H54 (cell line): ENCODE measurements at places on chromosomes 7 and 10.

DNA sequence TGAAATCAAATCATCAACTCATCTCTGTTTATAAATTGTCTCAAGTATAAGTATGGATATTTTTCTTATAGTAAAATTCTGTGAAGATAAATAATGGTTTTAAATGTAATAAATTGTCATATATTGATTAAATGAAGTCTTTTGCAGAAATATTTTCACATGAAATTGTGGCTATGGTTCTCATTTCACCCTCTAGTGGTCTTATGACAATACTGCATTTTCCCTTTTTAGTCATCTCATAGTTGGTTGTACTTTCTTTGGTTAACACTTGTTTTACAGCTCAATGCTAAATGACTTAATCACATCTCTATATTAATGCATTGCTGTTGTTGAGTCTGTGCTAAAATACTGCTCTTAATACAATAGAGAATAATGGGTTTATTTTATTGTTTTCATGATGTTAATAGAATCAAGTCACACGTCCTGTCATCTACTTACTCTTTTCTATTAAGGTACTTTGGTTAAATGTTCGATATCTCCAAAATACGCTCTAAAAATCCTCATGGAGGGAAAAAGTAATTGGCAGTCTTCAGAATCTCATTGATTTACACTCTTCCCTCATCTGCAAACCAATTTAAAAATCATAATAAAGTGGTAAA lies 38.0 kb upstream of the CACNA2D1 start:
- peak; percentile 2 for DNase-seq

- DNase-seq, result no peak
Observed at GRCh38 chr7:86720306-86720705, 76.6 kb downstream of the GRM3 start.

DNA sequence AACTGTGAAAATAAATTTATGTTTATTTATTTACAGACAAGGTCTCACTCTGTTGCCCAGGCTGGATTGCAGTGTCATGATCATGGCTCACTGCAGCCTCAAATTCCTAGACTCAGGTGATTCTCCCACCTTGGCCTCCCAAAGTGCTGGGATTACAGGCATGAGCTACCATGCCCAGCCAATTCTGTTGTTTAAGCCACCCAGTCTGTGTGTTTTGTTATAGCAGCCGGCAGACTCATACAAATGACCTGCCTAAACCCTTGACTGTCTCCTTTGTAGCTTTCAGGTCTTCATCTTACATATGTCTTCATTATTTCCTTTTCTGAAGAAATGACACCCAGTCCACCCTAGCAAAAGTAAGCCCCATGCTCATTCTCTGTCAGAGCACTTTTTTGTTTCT lies 43.8 kb upstream of the KMT2C start:
- DNase-seq, result no peak

- DNase-seq, result no peak
Observed at GRCh38 chr7:22429386-22429785, 70.6 kb downstream of the STEAP1B start.

- peak; percentile 95 for DNase-seq
Observed at GRCh38 chr7:55477781-55478374, 94.4 kb downstream of the VOPP1 start.

- DNase-seq, result no peak
Observed at GRCh38 chr7:65295409-65295808, 78.2 kb upstream of the ZNF92 start.

- no peak for DNase-seq
Observed at GRCh38 chr10:17882557-17882956, 69.2 kb upstream of the SLC39A12 start.

- no peak for DNase-seq
Observed at GRCh38 chr7:94288096-94288495, 106.6 kb upstream of the COL1A2 start.

DNA sequence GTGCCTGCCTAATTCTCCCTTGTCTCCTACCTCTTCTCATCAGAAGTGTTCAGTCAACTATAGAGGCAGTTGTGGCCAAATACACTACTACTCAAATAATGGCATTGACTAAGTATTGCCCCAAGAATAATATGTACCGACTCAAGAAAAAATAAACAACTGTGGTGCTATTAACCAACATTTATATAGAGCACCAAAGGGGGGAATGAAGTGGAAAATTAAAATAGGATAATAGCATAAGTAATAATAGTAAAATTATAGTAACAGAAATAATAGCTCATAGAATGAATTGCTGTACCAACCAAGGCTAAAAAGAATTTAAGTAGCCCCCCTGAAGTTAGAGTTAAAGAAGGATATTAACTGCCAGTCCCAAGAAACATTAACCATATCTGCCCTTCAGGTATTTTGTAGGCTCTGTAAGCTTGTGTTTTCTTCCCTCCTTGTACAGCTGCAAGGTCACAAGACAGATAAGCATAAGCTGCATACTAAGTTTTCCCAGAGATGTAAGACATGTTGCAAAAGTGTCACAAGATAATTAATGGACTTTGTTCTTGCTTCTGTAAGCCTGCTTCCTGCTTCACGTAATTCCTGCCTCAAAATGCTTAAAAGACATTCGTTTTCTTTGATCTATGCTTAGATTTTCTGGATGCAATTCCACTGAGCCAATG lies 10.9 kb upstream of the CYREN start:
- no peak for DNase-seq

DNA sequence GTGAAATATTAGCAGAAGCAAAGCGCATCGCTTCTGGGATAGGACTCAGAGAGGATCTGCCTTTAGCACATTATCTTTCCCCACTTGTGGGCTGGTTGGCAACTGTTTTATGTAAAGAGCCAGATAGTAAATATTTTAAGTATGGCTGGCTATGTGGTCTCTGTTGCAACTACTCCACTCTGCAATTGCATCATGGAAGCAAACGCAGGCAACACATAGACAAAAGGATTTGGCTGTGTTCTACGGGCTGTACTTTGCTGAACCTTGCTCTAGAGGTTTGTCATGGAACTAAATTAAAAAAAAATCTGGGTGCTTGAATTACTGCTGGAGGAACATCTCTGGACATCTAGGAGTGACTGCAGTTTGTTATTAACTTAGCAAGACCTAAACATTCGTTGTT lies 307.8 kb upstream of the TPK1 start:
- no peak for DNase-seq

DNA sequence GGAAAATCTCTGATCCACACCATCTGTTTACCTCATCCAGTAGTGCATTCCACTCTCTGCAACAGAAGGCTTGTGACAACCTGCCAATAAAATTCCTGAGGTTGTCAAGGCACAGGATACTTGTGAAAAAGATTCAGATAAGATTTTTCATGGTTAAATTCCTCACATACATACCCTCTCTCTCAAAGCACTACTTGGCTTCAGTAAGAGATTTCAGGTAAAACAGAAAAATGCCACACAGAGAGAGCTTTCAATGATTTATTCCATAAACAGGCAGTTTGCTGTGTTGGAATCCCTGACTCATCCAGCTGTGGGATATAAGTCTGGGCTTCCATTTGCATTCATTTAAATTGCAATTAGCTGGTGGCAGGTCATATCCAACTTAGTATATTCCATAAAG lies 99.7 kb upstream of the CAV2 start:
- DNase-seq, result peak; percentile 4

DNA sequence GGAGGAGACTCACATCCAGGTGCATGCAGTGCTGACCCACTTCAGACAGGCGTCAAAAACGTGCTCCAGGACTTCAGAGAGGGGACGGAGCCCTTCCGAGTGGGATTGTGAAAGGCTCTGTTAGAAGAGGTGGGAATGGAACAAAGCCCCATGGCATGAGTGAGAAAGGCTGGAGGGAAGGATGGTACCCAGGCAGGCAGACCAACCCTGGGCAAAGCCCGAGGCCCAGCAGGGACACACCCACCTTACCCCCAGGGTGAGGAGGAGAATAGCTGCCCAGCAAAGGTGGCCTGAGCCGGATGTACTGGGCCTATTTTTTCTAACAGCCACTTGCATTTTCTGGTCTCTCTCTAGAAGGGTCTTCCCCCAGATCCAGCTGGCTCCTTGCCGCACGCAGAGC lies 14.8 kb downstream of the CHAT start:
- DNase-seq, result no peak

GRCh38 chr7:135970682-135971365 lies 6.3 kb downstream of the MTPN start:
- DNase-seq, result no peak

- DNase-seq, result no peak
Observed at GRCh38 chr7:112946350-112946749, 140.3 kb downstream of the GPR85 start.

GRCh38 chr7:151434549-151434948 lies 5.4 kb downstream of the CRYGN start:
- no peak for DNase-seq

DNA sequence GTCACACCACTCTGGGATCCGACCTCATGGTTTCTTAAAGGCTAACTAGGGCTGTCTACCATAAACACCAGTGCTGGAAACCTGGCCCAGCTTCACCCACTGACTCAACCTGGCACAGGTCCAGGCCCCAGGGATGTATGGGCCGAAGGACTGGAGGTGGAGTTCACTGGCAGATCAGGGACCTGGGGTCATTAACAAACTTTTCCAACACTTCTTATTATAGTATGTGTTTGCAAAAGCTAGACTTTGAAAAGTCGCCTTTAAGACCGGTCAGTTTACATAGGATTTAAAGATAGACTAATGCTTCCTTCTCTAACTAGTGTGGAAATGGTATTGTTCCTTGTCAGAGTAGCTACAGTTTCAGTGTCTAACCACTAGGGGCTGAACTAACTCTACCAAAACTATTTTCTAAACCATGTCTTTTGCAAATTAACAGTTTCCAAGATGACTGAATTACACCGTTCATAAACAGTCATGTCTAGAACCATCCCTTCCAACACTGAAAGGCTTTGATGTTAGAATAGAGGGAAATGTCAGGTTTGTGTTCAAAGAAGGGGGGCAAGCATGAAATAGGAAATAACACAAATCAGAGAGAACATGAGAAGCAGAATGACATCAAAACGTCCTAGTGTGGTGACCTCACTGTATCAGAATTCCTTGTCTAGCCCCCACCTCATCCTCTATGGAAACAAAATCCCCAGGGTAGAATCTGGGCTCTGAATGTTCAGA lies 29.7 kb downstream of the STN1 start:
- DNase-seq, result peak; percentile 56

GRCh38 chr7:91198371-91198770 lies 65.9 kb upstream of the FZD1 start:
- DNase-seq, result no peak

GRCh38 chr10:65394502-65395297 lies 1531.1 kb upstream of the LRRTM3 start:
- DNase-seq, result peak; percentile 10

GRCh38 chr7:98779800-98780587 lies 89.8 kb downstream of the TMEM130 start:
- DNase-seq, result no peak

GRCh38 chr7:92557249-92557648 lies 28.7 kb downstream of the RBM48 start:
- DNase-seq, result no peak

- peak; percentile 41 for DNase-seq
Observed at GRCh38 chr7:14457568-14458453, 444.7 kb downstream of the DGKB start.

- DNase-seq, result no peak
Observed at GRCh38 chr10:67834375-67834774, 3.6 kb downstream of the DNAJC12 start.

- no peak for DNase-seq
Observed at GRCh38 chr7:127758105-127758504, 106.1 kb downstream of the SND1 start.

GRCh38 chr7:133511708-133512107 lies 258.8 kb downstream of the EXOC4 start:
- no peak for DNase-seq

- DNase-seq, result no peak
Observed at GRCh38 chr10:129656642-129657041, 189.6 kb downstream of the MGMT start.

DNA sequence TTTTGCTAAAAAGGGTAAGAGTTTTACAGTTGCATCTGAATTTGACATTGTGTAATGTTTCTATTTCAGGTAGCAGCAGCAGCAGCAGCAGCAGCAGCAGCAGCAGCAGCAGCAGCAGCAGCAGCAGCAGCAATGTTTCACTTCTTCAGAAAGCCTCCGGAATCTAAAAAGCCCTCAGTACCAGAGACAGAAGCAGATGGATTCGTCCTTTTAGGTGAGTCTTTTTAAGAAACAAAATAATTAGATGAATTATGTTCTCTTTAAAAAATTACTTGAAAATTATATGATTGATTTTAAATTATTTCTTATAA lies 32.6 kb downstream of the UMAD1 start:
- DNase-seq, result no peak

DNA sequence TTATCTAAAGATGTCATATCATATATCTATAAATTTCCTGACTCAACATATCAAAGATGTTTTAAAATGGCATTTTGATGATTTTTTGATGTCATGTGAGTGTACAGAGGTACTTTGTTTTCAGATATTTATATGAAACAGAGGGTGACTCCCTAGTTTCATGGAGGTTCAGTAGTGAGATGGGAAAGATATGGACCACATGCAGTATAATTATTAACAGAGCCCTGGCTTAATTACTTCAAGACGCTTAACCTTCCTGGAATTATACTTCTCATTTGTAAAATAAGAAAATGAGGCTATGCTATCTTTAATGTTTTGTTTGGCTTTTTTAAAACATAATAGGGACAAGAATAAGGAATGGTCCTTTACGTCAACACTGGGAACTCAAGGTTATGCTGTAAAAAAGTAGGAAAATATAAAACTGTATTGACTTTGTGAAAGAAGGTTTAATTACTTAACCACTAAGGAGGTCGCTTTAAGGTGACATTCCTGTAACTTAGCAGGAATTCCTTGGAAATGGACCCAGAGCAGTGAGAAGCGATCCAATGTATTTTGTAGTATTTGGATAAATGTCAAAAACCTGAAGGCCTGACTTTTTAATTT lies 821.0 kb upstream of the IGFBP3 start:
- DNase-seq, result no peak

- no peak for DNase-seq
Observed at GRCh38 chr7:151777495-151777880, 99.4 kb downstream of the PRKAG2 start.
